Progenitor cell of endocrine pancreas (in vitro differentiated cells): ENCODE measurements at places on chromosomes 6 and 20.

- no peak for DNase-seq
These were observed 2.6 kb downstream of the MICA start for GRCh38 chr6:31405996-31406395.

DNA sequence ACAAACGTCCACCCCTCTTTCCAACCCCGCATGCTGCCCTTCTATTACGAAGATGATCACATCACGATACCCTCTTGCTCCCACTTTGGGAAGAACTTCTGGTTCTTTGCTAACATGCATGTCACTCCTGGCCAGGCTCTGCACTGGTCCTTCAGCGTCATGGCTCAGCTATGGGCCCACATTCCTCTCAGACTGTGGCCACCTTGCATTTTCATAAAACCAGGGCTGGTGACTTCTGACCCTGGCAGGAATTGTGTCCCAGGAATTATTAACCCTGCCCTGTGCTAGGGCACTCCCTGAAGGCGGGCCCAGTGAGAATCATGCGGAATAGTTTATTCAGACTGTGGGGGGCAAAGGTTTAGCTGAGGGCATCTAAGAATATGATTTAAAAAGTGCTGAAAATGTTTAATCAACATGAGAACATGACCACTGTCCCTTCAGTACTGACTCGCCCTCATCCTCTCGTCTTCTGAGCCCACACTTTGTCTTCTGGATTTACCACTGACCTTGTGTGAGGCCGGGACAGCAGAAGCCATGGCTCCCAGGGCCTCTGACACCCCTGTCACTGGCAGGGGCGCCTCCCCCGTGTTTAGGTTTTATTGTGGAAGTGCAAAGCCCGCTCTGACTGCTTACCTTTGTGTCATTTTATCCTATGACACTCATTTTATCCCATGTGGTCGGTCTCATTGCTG is 38.1 kb upstream of the THBS2 start:
- DNase-seq = no peak

DNA sequence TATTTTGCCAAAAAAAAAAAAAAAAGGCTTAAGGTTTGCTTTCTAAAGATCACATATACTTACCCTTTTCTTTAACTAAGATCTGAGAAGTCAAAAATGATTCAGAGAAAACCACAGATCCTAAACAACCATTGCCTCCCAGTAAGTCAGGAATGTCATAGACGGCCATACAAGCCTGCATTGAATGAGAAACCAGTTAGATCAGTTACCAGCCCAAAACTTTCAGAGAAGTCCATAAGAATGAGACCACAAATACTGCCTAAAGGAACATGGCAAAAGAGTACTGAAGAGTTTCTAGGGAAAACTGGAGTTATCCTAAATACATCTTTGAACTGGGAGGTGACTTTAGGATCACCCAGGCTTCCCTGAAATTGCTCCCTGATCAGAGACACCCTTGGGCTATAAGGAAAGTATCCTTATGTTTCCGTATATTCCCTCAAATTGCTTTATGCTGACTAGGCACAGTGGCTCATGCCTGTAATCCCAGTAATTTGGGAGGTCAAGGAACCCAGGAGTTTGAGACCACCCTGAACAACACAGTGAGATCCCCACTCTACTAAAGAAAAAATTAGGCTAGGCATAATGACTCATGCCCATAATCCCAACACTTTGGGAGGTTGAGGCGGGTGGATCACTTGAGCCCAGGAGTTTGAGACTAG is 79.4 kb upstream of the SLC4A11 start:
- no peak for DNase-seq

DNA sequence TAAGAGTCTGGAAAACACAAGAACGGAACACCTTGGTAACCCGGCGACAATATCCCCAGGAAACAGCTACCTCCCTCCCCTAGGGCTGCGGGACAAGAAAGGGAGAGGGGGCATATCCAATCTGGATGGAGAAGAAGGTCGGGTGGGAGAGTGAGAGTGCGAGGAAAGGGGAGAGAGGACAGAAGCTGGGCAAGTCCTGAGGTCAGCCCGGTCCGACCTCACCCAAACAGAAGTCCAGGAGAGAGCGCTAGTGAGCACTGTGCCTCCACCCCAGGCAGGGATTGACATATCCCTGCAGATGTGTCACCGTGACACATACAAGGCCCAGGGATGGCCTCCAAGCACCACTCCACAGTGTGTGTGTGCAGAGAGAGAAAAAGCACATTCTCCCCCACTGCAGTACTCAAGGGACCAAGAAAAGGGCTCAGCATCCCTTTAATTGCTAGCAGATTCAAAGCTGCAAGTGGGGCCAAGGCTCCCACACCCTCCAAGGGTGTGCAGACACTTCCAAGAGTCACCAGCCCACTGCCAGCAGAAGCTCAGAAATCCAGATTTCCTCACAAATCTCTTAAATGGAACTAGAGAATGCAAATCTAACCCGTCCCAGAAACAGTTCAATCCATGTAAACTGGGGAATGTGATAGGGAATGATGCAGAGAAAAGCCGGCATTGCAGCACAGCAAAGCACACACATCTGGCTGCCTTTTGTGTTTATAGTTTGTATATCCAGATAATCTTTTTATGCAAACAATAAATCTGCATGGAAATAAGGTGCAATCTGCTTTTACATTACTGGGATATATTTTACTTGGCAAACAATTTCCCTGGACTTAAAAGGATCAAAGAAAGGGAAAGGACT is 3.1 kb downstream of the PXDC1 start:
- DNase-seq = peak; percentile 35

GRCh38 chr6:35356391-35356790 is 14.0 kb downstream of the PPARD start:
- DNase-seq = no peak

GRCh38 chr20:6914986-6915385 is 147.5 kb downstream of the BMP2 start:
- DNase-seq = no peak

GRCh38 chr6:33812669-33813068 is 8.9 kb upstream of the MLN start:
- peak; percentile 80 for DNase-seq

GRCh38 chr6:157172231-157172701 is 151.1 kb downstream of the TMEM242 start:
- no peak for DNase-seq

DNA sequence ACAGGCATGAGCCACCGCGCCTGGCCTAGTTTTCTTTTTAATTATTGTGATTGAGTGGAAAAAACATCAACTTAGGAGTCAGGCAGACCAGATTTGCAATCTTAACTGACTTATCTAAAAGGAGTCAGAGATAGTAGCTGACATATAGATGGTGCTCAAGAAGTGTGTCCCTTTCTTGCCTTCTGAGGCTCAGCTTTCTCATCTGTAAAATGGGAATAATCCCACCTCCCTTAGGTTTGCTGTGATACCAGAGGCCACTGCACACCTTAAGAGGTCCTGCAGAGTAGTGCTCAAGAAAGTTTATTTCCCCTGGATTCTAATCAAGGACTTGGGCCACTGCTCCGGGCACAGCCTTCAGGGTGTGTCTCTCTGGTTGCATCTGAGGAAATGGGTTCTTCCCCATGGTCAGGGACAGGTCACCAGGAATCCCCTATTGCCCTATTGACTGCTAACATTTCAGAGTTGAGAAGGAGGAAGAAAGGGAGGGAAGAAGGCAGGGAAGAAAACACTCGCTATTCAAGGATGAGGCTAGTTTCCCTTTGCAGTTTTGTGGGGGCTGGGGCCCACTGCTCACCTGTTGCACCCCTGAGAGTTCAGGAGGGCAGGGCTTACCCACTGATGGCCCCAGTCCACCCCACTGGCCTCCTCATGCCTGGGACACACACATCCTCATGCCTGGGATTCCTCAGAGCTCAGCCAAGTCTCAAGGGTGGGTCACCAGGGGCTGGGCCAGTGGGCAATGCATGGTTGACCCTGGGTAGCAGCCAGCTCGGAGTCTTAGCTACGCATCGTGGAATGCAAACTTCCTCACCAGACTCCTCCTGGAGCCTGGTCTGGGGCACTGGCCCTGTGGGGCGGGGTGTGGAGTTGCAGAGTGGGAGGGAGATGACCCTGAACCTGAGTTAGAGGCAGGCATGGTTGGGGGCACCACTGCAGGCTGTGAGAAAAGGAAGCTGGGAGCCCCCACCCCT is 21.2 kb downstream of the C6orf132 start:
- no peak for DNase-seq

DNA sequence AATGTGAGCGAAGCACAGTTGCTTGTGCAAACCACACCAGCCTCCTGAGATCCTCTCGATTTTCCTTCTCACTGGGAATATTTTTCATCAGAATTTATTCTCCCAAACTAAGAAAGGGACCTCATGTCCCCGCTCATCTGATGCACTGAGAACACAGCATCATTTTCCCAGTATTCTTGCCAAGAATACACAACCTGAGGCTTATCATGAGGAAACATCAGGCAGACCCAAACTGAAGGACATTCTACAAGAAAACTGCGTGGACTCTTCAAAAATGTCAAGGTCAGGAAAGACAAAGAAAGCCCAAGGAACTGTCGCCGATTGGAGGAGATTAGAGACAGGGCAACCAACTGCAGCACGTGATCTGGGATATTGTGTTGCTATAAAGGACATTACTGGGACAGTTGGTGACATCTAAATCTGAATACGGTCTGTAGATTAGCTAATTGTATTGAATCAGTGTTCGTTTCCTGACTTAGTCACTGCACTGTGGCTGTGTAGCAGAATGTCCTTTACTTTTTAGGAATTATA is 72.3 kb downstream of the SNX5 start:
- no peak for DNase-seq

- no peak for DNase-seq
These were observed 401.5 kb upstream of the JARID2 start for GRCh38 chr6:14844411-14844810.

- DNase-seq = no peak
These were observed 497.8 kb downstream of the PREX1 start for GRCh38 chr20:48329676-48330664.
